ENCODE measurements at places on chromosomes 12 and 14.

DNA sequence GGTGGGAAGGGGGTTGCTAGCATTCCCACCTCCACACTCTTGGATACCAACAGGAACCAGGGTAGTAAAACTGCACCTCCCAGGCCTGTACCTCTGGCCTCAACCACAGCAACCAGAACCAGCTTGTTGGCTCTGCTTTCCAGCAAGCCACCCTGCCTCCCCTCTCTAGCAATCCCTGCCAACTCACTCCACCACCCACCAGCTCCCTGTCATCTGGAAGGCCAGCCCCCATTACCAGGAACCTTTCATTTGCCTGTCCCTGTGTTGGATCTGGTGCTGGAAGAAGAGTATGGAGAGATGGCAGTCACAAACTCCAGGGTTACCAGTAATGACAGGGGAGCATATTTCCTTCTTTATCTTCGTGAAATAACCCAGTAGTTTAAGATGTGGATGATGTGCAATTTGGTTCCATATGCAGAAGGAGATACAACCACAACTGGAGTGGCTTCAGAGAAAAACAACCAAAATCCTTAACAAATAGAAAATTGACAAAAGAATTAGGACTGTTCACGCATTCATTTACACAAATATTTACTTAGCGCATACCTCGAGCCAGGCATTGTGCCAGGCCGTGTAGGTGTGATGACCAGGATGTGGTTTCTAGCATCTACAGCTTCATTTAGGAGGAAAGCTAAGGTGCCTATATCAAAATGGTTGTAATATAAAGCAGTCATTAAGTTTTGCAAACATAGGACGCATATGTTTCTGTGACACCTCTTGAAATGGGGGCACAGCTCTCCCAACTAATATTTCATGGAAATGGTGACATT is 3.4 kb downstream of the B4GALNT3 start:
- DNase-seq: no peak

- no peak for DNase-seq
These were observed at the start of gene CKB for GRCh38 chr14:103522649-103523574. Gene CKB (minus strand): TSS chr14:103522830. CDS start chr14:103522493, 337 bp downstream.

- DNase-seq: no peak
These were observed 11.3 kb upstream of the HRK start for GRCh38 chr12:116892349-116893140.

DNA sequence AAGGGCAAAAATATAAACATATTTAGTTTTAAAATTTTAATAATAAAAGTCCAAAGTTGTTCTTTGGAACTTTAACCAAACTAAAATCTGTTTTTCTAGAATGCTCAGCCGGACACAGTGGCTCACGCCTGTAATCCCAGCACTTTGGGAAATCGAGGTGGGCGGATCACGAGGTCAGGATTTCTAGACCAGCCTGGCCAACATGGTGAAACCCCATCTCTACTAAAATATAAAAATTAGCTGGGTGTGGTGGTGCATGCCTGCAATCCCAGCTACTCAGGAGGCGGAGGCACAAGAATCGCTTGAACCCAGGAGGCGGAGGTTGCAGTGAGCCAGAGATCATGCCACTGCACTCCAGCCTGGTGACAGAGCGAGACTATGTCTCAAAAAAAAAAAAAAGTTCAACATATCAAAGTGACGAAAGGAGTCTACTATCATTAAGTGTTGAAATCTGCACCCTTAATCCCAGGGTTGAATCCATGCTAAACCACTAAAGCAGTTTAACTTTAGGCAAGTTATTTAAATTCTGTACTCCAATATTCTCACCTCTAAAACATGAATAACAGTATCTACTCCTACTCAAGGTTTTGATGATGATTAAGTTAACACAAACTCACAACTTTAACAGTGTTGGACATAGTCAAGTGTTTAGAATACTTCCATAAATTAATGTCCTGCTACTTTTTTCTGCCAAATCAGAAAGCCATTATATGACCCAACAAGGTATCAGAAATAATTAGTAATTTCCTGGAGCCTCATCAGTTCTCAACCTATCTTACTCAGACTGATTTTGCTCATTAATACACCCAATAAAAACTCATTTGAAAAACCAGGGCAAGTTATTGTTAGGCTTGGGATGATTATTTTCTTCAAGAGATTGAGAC is 11.0 kb downstream of the HNRNPC start:
- DNase-seq: no peak

DNA sequence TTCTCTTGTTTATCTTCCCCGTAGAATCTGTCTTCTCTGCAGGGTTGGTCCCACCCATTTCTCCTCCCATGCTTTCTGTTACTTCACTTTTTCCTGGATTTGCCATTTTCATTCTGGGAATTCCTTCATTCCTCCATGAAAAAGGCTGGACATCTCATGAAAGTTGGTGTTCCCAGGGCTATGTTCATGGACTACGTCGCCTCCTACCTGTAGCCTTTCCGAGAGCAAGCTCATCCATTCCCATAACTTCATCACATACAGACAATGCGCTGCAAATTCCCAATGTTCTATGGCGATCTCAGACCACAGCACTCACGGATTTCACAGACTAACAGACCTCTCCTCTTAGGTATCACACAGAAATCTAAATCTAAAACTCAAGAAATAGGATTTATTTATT is 217.1 kb downstream of the EXOC5 start:
- no peak for DNase-seq

GRCh38 chr12:89267404-89267803 is 84.9 kb downstream of the DUSP6 start:
- no peak for DNase-seq

GRCh38 chr12:113929312-113929989 is 36.7 kb downstream of the RBM19 start:
- no peak for DNase-seq

DNA sequence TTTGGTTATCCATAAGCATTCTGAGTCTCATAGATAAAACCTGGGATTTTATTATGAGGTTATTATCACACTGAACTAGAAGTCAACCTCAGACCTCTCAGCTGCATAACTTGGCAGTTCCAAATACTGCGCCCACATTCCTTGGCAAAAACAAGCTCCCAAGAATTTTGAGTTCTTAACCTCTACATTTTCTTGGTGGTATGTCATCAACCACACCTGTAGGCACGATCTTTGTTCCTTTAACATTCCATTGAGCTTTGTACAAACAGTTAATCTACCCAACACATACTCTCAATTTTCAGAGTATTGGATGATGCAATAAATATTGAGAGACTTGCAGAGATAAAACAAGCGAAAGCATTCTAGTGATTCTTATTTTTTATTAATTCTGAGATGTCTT is 371.8 kb upstream of the PRICKLE1 start:
- no peak for DNase-seq

- DNase-seq: no peak
These were observed 67.8 kb downstream of the HRK start for GRCh38 chr12:116813271-116814041.

DNA sequence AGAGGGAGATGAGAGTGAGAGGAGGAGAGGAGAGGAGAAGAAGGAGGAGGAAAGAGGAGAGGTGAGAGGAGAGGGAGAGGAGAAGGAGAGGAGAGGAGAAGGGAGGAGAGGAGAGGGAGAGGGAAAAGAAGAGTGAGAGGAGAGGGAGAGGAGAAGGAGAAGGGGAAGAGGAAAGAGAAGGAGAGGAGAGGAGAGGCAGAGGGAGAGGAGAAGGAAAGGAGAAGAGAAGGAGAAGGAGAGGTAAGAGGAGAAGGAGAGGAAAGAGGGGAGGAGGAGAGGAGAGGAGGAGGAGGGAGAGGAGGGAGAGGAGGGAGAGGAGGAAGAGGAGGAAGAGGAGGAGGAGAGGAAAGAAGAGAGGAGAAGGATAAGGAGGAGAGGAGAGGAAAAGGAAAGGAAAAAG is 266.8 kb downstream of the ITPR2 start:
- DNase-seq: no peak

- DNase-seq: no peak
These were observed 58.8 kb downstream of the SEL1L start for GRCh38 chr14:81474685-81475324.

- no peak for DNase-seq
These were observed 245.4 kb downstream of the FOXN3 start for GRCh38 chr14:89171628-89172027.

GRCh38 chr14:21090194-21090939 is 8.1 kb downstream of the ZNF219 start:
- DNase-seq: peak; percentile 38

DNA sequence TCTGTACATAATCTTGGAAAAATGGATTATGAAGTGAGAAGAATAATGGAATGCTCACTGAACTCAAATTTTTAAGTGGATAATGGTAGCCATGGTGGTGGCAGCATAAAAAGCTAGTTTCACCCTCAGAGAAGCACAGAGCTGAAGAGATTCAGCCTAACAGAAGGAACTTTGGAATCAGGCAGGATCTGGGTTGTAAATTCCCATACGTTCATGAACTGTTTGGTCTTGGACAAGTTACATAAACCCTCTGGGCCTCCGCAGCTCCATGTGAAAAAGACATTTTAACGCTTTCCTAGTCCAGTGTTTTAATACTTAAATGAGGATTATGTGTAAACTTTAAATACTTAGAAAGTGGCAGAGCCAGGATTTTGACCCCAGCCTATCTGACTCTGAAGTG is 26.6 kb downstream of the JKAMP start:
- DNase-seq: no peak

GRCh38 chr12:69052613-69053408 is 119.8 kb upstream of the CPM start:
- DNase-seq: peak; percentile 5

GRCh38 chr12:107512391-107512790 is 173.2 kb upstream of the PWP1 start:
- no peak for DNase-seq

GRCh38 chr14:99229654-99230207 is 42.3 kb downstream of the BCL11B start:
- DNase-seq: peak; percentile 61

- no peak for DNase-seq
These were observed 19.6 kb downstream of the CCDC60 start for GRCh38 chr12:119354172-119354571.

GRCh38 chr12:51389302-51389999 is 1.8 kb downstream of the GALNT6 start:
- DNase-seq: peak; percentile 52

DNA sequence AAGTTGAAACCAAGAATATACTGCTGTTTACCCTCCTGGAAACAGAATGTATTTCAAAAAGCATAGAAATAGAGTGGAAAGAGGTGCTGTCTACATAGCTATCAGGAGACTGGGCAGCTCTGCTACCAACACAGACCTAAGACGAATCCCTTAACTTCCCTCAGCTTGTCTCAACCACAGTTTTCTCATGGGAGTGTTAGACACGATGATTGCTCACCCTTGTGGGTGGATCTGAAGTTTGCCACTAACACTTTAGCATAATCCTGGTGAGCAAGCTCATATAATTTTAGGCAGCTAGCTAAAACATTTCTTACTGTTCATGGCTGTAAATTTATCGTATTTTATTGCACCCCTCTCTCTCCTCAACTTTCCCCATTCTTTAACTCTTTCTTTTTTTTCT is 38.5 kb downstream of the C12orf75 start:
- no peak for DNase-seq

GRCh38 chr12:550473-551260 is 90.9 kb downstream of the B4GALNT3 start:
- DNase-seq: no peak

- DNase-seq: no peak
These were observed 298.1 kb upstream of the SYT1 start for GRCh38 chr12:78566456-78566855.

- DNase-seq: no peak
These were observed 723 bp downstream of the ATF7 start for GRCh38 chr12:53625373-53625945.

DNA sequence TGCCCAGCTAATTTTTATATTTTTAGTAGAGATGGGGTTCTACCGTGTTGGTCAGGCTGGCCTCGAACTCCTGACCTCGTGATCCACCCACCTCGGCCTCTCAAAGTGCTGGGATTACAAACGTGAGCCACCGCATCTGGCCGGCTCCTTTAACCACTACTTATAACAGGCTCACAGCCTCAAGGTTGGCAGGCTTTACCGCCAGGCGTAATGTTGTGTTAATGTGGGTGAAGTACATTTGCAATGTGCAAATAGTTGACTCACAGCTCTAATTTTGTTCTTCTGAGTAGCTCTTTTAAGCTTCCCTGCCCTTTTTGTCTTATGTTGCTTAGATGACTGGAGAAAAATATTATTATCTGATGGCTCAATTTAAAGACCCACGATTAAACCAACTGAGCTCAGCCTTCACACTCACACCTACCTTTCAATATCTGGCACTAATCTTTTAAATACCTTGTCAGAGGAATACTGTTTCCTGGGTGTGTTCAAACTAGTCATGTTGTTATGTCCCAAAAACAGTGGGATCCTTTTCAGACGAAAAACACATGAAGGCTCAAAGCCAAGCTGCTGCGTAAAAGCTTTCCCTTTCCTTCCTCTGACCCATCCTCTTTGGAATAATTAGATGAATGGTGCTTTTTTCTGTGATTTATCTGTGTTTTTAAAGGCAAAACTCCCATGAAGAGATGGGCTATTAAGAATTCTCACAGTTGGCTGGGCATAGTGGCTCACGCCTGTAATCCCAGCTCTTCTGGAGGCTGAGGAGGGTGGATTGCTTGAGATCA is 57.2 kb upstream of the USP44 start:
- DNase-seq: no peak

GRCh38 chr12:20063116-20063515 is 305.2 kb upstream of the PDE3A start:
- DNase-seq: no peak

- DNase-seq: no peak
These were observed 1.7 kb upstream of the TMEM119 start for GRCh38 chr12:108599541-108599940.

GRCh38 chr12:116532428-116532827 is 26.8 kb upstream of the MAP1LC3B2 start:
- DNase-seq: no peak

- no peak for DNase-seq
These were observed 200.6 kb downstream of the ANO4 start for GRCh38 chr12:100995201-100995600.

GRCh38 chr12:13198241-13198640 is 1.7 kb downstream of the EMP1 start:
- no peak for DNase-seq

DNA sequence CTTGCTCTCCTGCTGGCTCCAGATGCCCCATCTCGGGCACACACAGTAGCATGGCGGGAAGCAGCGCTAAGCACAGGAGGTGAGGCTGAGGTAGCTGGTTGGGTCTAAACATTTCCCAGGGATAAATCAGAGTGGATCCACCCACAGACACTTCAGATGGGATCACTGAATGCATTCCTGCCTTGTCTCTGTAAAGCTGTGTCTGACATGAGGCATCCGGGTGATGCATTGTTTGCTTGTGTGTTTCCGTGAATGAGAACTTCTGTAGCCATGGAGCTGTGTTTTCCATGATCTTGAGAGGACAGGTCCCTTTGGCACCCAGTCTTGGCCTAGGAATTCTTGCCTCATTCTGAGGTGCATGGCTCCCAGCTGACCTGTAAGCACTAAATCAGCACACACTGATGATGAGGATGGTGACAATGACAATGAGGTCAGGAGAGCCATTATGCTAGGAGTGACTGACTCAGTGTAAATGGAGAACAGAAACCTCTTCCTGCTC is 6.7 kb upstream of the KRT75 start:
- DNase-seq: no peak

- DNase-seq: no peak
These were observed 1.7 kb downstream of the FGFR1OP2 start for GRCh38 chr12:26939953-26940352.

Measured in CD4-positive, alpha-beta T cell treated with Interleukin-17A for 4 hours (primary cell).